Activated T-helper 2 cell treated with anti-CD3 and anti-CD28 coated beads, Interferon-gamma antibody, Interleukin-2, Interleukin-4, amounts not matched to agents 10 μg/mL and 5 μg/mL and 100 μg/mL, durations not matched to agents 14 hours and 24 hours and 36 hours (primary cell): ENCODE measurements at places on chromosomes 5 and 9. TPM values are rescaled to one million over a fixed set of nuclear protein-coding genes. Genes with fewer than 3 reads are reported as not detected.
A peak's percentile ranks its signal among the peaks of the same experiment; 100 is the strongest.

The PCDHB12 gene
- not detected in 2 replicates for total RNA-seq

GRCh38 chr9:20030671-20031070 lies 241.8 kb upstream of the SLC24A2 start:
- no peak for DNase-seq

GRCh38 chr9:128689820-128690683 lies 1.0 kb downstream of the SET start:
- DNase-seq: peak; percentile 39

- peak; percentile 46 for DNase-seq
Observed at GRCh38 chr5:57383093-57383861, 99.3 kb downstream of the ACTBL2 start.

DNA sequence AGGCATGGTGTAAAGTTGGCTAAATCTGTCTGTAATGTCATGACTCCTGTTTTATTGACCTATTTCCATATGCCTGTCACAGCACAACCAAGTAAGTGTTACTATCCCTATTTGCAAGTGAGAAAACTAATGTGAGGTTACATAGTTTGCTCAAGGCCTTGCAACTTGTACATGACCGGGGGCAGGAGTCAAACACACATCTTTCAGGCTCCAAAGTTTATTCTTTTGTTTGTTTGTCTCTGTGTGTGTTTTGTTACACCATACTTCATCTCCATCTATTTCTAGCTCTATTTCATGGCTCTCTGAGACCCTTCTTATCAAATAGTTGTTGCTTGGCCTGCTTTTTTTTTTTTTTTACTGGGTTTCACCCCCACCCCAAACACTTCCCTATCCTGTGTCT lies 70.2 kb downstream of the CMYA5 start:
- DNase-seq: no peak

- no peak for DNase-seq
Observed at GRCh38 chr5:158861366-158861765, 238.3 kb downstream of the EBF1 start.

DNA sequence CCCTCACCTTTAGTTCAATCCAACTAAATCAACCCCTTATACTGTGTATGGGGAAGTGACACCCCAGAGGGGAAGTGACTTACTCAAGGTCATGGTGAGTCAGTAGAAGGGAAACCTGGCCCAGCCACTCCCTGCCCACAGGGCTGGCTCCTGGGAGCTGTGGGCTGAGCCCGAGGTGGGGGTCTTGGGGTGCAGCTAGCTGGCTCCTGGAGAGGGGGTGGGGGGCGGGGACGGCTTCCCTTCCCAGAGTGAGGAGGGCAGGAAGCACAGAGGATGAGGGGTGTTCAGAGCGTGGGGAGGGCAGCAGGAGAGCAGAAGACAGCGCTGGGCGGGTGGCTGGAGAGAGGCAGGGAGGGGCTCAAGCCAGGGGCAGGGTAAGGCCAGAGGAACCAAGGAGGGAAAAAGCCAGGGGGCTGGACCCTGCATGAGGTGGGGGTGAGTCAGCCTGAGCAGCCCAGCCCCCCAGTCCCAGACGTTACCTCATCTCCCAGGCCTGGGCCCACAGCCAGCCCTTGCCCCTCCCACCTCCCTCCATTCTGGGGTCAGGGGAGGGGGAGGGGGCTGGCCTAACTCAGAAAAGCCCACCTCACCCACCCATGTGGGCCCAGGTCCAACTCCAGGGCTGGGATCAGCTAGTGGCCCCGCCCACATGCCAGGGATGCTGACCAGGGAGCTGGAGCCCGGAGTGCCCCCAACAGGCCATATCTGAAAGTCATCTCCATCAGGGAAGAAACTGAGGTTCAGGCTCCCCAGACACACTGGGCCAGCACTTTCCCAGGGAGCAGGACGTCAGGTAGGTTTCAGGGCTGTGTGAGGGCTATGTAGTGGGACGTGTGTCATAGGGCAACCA lies 2.8 kb downstream of the PDLIM7 start:
- DNase-seq: no peak

The CRHBP gene
- 0.09 TPM in 1 of 2 replicates, not detected in the other for total RNA-seq

DNA sequence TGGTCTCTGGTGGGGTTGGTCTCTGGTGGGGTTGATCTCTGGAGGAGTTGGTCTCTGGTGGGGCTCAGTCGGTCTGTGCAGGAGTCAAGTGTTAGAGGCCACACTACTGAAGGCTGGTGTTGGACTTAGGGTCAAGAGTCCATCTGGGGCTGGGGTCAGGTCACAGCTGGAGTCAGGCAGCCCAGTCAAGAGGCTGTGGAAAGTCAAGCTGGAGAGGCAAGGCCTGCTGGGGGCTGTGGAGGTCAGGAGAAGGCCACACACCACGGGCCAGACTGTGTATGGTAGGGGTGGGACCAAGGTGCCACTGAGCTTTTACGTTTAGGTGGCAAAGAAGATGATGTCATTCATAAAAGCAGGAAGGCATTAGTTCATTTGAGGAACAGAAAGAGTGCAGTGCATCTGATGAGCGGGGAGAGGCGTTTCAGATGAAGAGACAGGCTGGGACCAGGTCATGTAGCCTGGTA lies 16.7 kb upstream of the CD74 start:
- no peak for DNase-seq

GRCh38 chr9:114607671-114608524 lies 3.2 kb upstream of the TMEM268 start:
- no peak for DNase-seq

- no peak for DNase-seq
Observed at GRCh38 chr5:89211836-89212235, 328.9 kb upstream of the MEF2C start.

- no peak for DNase-seq
Observed at GRCh38 chr5:130078661-130079060, 174.4 kb downstream of the CHSY3 start.

- DNase-seq: no peak
Observed at GRCh38 chr5:180900178-180900577, 1.2 kb downstream of the BTNL8 start.

- DNase-seq: no peak
Observed at GRCh38 chr9:79768194-79768593, 196.4 kb downstream of the TLE4 start.

DNA sequence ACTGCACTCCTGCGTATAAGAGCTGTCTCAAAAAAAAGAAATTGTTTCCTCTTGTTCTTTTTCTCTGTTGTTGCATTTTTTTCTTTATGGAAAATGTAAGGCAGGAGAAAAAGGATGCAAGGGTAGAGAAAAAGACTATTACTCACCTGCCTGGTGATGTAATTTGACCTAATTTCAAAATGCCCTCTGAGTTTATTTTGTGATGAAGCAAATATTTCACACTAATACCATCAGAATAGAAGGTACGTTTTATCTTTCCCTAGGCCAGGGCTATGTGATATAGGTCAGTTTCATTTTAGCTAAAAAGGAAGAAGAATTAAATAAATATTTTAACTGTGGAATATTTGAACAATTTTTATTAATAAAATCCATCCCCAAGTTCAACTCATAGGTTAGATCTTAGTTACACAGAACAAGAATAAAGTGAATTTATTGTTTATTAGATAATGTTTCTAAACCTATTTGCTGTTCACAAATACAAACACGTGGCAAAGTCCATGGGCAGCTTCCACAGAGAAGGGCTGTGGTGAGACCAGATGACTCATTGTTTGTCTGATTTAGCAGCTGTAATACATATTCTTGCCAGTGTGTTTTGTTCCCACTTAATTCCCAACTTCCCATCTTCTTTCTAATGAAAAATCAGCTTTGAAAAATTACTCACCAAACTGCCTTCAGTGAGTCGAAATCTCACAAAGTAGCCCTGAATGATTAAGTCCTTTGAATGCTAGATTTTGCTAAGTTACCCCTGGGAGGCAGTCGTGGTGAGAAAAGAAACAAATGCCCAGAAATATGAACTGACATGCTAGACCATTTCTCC lies 52.8 kb upstream of the CCDC112 start:
- no peak for DNase-seq

DNA sequence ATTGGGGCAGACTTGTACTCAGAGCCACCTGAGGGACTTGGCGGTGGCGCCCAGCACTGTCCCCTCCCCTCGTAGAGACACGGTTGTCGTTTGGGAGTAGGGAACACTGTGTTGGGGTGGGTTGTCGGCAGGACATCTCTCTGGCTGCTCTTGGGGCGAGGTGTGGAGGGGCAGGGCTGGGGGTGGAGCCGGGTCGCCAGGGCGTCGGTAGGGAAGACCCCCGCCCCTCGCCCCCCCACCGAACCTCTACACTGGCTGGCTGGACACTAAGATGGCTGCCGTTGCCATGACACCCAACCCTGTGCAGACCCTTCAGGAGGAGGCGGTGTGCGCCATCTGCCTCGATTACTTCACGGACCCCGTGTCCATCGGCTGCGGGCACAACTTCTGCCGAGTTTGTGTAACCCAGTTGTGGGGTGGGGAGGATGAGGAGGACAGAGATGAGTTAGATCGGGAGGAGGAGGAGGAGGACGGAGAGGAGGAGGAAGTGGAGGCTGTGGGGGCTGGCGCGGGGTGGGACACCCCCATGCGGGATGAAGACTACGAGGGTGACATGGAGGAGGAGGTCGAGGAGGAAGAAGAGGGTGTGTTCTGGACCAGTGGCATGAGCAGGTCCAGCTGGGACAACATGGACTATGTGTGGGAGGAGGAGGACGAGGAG lies 778 bp downstream of the TRIM41 start:
- DNase-seq: no peak

The EQTN gene
- total RNA-seq: not detected in 2 replicates
